ENCODE measurements at places on chromosomes 3 and 15.

DNA sequence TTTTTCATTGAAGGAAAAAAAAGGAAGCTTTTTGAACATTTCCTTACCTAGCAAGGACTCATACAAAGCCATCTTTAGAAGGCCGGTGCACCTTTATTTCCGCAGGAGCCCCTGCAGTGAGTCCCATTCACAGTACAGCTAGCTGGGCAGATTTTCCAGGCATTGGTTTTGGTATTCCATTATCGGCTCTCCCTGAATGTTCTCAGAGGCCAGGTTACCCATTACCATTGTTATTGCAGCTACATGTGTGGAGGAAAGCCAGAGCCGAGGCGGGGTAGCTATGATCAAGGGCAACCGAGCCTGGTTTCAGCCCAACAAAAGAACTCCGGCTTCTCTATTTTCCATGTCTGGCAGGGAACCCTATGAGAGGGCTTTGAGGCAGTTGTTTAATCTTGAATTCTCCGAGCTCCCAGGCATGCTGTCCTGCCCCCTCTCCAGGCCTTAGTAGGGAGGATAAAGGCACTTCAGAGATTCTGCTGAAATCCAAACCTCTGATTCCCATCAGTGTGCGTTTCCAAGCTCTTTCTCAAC is 100.3 kb downstream of the LRRK1 start:
- no peak for DNase-seq

- no peak for DNase-seq
These were observed 47.0 kb downstream of the GNB4 start for GRCh38 chr3:179404307-179404706.

DNA sequence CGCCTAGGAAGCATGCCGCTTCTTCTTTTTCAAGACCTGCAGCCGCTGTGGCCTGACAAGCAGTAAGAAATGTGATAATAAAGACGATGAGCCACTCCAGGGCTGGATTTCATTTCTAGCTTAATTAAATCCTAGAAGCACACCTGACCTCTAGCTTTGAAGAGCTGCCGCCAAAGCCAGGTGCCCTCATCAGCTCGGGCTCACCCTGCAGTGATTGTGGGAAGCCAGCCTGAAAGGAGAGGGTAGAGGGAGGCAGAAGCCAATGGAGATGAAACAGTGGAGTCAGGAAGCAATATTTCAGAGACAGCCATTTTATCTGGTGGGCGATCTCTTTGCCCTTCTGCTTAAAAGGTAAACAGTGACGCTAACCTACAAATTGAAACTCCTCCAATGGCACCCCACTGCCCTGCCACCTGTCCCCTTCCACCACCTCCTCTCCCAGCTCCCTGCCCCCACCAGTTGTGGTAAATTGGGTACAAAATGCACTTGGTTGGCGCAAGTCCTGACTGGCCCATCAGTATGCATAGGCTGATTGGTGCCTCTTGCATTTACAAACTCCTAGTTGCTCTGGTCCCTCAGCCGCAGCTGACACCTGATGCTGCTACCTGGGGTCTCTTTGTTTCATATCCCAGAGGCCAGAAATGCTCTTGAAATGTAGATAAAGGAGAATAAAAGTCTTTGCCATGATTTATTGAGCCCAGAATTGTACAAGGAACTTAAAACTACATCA is 385.3 kb downstream of the PDCD6IP start:
- no peak for DNase-seq

DNA sequence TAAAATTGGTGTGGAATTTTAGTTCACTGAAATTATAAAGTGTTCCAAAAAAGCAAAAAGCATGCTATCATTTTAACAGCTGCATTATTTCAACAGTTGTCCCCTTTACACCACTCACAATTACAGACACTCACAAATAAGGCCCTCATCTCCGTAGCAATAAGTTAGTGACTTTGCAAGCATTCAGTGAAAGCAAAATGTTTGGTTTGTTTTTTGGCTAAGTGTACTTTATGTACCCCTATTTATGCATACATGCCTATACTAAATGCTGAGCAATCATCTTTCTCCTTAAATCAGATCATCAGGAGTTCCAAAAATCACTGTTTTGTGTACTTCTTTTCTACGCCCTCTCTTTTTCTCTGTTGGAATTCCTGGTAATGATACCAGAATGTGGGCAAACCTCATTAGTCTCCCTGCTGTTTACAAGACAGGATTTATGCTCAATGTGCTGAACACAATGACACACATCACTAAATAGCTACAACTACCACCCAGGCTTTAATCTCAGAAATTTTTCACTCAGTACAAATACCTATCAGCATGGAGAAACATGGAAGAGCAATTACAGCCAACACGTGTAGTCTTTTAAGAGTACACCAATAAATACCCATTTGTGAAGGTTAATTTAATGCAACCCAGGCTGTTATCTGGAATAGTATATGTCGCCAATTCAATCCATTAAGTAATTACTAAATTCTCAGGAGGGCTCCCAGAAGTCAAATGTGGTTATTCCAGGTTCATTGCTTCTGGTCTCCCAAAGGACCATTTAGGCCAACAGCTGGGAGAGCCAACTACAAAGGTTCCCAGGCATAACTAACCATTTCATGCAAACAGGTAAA is 12.0 kb downstream of the ALDH1A2 start:
- no peak for DNase-seq

DNA sequence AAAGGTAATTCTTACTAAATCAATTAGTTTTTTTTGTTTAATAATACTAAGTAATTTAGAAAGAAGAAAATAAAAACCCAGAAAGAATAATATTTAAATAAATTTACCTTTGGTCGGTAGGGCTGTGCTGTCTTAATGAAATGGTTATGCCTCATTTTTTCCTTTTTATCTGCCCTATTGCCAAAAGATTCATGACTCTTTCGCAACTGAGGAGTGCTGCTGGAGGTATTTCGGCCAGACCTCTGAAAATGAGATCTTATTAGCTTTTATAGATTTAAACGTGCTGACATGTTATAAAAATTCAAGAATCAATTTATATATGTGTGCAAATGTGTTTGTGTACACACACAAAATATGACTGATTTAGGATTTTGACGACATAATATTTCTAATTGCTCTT is 67.1 kb upstream of the USP50 start:
- no peak for DNase-seq

GRCh38 chr15:74858369-74858740 is 14.8 kb downstream of the SCAMP2 start:
- no peak for DNase-seq

GRCh38 chr15:79629687-79630086 is 197.6 kb downstream of the MINAR1 start:
- DNase-seq, result no peak

DNA sequence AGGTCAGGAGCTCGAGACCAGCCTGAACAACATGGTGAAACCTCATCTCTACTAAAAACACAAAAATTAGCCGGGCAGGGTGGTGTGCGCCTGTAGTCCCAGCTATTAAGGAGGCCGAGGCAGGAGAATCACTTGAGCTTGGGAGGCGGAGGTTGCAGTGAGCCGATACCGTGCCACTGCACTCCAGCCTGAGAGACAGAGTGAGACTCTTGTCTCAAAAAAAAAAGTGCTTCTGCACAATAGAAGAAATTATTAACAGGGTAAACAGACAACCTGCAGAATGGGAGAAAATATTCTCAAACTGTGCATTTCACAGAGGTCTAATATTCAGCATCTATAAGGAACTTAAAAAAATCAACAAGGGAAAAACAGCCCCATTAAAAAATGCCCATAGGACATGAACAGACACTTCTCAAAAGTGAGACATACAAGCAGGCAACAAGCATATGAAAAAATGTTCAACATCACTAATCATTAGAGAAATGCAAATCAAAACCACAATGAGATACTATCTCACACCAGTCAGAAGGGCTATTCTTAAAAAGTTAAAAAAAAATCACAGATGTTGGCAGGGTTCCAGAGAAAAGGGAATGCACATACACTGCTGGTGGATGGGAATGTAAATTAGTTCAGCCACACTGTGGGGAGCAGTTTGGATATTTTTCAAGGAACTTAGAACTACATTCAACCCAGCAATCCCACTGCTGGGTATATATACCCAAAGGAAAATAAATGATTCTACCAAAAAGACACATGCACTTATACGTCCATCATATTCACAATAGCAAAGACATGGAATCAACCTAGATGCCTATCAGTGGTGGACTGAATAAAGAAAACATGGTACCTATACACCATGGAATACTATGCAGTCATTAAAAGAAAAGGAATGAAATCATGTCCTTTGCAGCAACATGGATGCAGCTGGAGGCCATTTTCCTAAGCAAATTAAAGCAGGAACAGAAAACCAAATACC is 75.5 kb downstream of the MSL2 start:
- DNase-seq, result no peak

- DNase-seq, result no peak
These were observed 438.6 kb downstream of the ROBO1 start for GRCh38 chr3:79329154-79329553.

- DNase-seq, result no peak
These were observed 115.1 kb downstream of the CNTN6 start for GRCh38 chr3:1207904-1208303.

DNA sequence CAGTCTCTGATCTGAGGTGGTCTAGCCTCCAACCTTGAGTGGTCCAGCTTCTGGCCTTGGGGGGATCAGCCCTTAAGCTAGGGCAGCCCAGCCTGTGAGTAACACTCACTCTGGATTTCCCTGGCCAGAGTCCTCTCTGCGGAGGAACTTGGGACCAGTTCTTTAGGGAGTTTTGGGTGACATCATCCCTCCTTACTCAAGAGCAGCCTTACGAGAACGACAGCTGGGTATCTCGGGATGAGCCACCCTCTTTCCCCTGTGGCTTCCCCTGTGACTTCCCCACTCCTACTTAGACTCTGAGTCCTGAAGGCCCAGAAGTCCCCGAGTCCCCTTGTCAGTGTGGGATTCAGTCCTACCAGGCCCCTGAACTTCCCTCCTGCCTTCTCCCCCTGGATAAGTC is 10.2 kb upstream of the PLXND1 start:
- no peak for DNase-seq

DNA sequence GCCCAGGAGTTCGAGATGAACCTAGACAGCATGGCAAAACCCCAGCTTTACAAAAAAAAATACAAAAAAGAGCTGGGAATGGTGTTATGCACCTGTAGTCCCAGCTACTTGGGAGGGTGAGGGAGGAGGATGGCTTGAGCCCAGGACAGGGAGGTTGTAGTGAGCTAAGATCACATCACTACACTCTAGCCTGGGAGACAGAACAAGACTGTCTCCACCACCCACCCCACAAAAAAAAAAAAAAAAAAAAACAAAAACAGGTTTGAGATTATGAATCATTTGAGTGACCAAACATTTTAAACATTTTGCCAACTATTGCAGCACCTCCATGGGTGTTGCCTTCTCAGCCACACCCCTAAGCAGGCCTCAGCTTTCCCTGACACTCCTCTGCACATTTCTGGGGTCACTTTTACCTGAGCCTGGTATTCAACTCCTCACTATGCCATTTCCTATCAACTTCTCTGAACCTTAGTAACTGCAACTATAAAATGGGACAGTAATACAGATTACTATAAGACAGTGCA is 41.8 kb downstream of the IL5RA start:
- no peak for DNase-seq

DNA sequence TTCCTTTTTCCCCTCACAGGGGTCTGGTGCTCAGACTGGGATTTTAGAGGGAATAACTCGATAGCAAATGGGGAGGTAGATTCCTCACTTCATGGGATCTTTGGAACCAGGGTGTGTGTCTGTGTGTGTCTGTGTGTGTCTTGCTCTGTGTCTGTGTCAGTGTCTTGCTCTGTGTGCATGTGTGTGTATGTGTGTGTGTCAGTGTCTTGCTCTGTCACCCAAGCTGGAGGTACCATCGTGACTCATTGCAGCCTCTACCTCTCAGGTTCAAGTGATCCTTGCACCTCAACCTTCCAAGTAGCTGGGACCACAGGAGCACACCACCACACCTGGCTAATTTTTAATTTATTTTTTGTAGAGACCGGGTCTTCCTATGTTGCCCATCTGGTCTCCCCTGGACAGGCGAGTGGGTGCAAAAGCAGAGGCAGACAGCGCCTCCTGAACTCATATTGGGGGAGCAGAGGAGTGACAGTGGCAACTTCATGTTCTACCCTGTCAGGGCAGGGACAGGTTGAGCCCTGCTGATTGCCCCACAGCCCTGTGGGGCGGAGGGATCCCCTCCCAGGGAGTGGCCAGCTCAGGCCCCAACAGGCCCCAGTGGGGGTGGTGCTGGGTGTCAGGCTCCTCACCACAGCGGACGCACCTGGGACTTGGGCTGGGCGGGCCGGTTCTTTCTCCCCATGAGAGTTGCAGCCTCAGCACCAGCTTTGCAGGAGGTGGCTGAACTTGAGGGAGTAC is 10.4 kb upstream of the SEMA4B start:
- DNase-seq, result no peak

- DNase-seq, result no peak
These were observed 39.6 kb upstream of the MEF2A start for GRCh38 chr15:99526176-99526575.

DNA sequence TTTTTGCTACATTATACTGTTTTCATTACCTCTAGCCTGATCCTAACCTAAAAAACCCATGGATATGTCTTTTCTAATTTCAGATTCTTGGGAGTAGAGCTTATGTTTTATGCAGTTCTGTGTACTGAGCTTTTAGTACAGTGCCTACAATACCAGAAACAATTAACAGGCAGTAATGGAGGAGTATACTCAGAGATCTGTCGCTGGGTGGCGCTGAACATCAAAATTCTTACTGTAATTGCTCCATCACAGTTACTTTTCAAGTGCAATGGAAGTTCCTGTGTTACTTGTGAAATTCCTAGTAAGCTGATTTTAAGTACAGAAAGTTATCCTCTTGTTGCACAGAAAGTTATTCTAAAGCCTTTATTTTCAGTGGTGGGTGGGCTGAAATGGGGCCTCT is 66.9 kb downstream of the RNF13 start:
- no peak for DNase-seq

DNA sequence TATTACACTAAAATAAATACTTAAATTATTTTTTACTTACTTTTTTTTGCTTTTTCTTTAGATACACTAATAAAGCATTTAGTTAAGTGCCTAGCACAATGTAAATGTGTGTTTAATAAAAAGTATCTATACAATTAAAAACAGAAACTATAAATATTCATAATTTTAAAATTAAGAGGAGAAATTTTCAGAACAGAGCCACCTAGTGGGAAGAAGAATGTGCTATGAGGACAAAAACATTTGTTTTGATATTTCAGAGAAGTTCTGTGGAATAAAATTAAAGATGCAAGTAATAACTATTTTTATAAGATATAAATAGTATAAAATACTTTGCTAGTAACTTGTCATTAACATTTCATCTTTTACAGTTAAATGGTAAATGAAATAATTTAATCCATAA is 33.6 kb upstream of the PLSCR5 start:
- DNase-seq, result no peak

DNA sequence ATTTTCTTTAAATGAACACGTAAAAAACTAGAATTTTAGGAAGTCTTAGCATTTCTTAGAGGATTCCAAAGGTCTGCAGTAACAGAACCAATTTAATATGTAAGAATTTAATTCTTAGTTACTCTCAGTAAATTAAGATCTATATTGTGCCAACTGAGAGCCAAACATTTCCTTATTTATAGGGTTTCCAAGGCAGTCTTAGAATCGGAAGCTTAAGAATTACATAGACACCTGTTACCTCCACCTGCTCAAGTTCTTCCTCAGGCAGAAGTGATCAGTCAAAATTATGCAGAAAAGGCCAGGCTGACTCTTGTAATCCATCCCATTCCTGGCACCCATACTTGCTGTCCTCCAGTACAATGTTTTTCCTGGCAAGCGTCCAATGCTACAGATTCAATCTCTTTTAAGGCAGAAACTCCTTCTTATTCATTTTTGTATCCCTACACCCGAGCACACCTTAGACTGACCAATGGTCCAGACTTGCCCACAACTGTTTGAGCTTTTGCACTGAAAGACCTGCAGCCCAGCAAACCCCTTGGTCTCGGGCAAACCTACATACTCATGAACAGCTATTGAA is 64.3 kb downstream of the NCEH1 start:
- no peak for DNase-seq
